ENCODE measurements at places on chromosomes 7 and 10.

DNA sequence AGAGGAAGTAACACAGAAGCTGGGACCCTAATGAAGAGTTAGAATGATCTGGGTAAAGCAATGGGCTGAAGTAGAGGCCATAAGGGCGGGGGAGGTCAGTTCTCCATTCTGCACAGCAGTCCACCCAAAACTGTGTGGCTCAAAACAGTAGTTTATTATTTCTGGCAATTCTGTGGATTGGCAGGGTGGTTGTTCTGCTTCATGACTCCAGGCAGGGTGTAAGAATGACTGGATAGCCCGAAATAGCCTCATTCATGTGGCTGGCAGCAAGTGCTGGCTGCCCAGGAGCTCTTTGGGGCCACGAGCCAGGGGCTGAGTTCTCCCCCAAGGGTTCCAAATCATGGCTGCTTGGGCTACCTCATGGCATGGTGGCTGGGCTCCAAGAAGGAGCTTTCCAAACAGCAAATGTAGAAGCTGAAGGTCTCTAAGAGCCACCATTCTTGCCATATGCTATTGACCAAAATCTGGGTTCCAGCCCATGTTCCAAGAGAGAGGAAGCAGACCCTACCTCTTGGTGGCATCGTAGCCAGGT, 315.1 kb upstream of the C7orf33 start:
- DNase-seq: no peak

DNA sequence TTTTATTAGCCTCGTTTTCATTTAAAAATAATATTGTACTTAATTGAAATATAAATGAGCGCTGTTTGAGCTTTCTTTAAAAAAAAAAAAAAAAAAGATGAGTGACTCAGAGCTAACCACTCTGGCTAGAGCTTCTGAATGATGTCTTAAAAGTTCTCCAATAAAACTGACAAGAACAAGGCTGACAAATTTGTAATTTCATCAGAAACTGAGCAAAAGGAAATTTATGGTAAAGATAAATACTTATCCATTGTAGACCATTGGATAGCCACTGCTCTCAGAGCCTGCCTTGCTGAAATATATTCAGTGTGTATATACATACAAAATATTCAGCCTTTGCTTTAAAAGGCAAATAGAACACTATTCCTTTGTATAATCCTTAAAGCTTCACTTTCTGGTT, 91.2 kb upstream of the OIT3 start:
- DNase-seq: no peak

DNA sequence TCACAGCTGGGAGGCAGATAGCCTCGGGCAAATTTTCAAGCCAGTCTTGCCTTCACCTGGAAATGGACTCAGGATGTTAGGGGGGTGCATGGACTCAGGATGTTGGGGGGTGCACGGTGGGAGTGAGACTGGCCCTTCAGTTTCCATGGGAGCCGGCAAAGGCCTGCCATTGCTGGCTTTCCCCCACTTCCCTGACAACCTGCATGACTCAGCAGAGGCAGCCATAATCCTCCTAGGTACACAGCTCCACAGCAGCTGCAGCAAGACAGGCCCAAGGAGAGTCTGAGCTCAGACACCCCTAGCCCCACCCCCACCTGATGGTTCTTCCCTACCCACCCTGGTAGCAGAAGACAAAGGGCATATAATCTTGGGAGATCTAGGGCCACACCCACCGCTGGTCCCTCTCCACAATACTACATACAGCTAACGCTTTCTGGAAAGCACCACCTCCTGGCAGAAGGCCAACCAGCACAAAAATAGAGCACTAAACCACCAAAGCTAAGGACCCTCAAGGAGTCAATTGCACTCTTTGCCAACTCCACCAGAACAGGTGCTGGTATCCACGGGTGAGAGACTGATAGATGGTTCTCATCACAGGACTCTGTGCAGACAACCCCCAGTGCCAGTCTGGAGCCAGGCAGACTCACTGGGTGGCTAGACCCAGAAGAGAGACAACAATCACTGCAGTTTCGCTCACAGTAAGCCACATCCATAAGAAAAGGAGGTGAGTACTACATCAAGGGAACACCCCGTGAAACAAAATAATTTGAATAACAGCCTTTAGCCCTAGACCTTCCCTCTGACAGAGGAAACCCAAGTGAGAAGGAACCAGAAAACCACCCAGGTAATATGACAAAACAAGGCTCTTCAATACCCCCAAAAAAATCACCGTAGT, 18.3 kb downstream of the C7orf25 start:
- DNase-seq: no peak

DNA sequence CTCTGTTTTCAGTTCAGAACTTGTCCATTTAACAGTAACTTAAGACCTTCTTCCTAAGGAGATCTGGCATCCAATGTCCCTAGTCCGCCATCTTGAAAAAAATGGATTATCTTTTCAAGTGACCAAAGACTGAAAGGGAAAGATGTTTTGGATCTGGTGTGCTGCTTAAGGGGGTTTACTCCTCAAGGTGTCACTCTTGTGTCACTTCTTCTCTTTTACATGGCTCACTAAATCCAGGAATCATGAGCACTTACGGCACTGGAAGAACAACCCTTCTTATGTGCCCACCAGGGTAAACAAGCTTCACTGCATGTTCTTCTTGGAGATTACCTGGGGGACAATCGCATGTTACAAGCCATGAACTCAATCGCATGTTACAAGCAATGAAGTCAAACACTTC, 43.7 kb downstream of the ANXA8 start:
- DNase-seq: no peak

DNA sequence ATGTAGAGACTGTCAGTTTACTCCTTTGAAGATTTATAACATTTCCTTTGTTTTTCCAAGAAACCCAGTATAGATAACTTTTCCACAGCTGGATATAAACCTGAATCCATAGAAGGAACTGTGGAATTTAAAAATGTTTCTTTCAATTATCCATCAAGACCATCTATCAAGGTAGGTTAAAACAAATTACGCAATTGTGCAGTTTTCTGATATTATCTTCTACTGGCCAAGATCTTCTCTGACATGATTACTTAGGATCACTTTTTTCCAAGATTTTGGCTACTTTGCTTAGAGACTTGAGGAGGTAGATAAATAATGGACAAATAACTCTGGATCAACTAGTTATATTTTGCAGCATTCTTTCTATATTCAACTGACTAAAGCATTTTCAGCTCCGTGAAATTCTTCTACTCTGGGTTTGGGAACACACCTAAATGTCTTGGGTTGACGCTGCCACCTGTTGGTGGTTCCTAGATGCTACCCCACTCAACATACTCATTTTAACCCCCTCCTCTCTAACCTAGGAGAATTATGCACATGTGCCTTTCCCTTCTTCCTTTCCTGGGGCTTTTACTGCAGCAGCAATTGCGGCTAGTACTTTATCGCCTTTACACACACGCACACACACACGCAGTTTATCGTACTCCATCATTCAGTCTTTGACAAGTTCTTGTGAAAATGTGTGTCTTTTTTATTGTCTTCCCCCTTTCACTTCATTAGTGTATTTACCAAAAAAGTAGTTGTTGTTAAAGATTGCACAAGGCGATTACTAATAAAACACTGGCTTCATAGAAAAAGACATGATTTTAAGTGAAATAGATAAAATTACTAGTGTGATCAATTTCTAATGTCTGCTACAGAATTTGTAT, 32.7 kb downstream of the ABCB5 start:
- DNase-seq: no peak

DNA sequence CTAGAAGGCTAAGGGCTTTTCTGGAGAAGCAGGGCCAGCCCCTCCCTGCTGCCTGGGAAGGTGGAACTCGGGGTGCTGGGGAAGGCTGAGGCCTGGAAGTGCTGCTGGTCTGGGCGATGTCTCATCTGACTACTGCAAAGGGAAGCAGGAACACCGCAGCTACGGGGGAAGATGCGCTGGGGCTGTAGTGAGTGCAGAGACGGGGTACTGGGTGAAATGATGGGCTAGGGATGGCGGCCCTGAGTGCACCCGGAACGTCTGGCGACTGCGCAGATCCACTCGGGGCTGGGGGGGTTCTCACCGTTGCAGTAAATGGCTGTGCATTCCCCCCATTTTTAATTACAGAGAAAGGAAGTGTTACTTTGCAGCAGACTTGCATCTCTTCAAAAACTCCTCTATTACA, 195.4 kb upstream of the ADARB2 start:
- DNase-seq: no peak

GRCh38 chr7:24979470-24979862, 512 bp downstream of the OSBPL3 start:
- DNase-seq: no peak

GRCh38 chr10:34187201-34187600, 627.9 kb downstream of the PARD3 start:
- no peak for DNase-seq

- DNase-seq: no peak
Observed at GRCh38 chr10:114547514-114547913, 110.6 kb downstream of the ABLIM1 start.

DNA sequence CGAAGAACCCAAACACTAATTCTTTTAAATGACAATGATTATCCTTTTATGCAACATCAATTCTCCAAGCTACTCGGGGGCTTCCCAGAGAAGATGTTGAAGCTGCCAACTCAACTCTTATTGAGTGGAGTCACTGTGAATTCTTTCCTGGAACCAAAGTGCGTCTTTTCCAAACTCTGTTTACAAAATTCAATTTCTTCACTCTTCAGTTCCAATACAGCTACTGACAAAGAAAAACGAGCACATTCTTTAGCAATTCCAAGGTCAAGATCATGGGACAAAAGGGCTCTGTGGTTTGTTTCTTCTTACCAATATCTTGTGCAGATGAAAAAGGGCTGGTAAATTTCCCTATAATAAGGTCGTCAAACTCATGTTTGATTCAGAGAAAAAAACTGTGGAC, 74.2 kb downstream of the FAS start:
- no peak for DNase-seq

DNA sequence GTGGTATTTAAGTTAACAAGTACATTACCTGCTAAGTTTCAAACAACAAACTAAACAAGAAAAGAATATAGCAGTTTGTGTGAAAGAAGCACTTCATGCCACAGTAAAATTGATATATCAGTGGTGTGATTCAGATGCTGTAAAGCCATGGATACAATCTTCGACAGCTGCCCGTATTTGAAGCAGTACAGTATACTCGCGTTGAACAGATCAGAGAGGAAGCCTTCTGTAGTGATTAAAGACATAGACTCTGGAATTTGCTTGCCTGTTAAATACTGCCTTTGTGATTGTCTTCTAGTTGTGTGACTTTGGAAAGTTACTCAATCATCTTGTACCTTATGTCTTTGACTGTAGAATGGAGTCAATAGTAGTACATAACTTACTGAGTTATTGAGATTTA, 71.7 kb downstream of the CHRM2 start:
- DNase-seq: no peak

GRCh38 chr10:74078037-74078436, 72.6 kb downstream of the AP3M1 start:
- no peak for DNase-seq

- no peak for DNase-seq
Observed at GRCh38 chr7:25314731-25315267, 86.5 kb upstream of the NPVF start.

DNA sequence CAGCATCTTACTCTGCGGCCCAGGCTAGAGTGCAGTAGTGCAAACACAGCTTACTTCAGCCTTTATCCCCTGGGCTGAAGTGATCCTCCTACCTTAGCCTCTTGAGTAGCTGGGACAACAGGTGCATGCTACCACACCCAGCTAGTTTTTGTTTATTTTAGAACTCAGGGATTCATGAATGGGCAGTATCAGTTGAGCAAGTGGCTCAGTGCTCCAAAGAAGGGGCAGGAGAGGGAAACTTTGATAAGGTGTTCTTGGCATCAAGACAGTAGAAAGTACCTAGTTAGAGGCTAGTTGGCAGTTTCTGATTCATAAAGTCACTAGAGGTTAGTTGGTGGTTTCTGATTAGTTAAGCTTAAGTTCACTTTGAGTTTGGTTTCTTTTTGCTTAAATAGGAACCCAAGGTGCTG, 18.4 kb downstream of the TRIM24 start:
- DNase-seq: no peak

- peak; percentile 92 for DNase-seq
Observed at GRCh38 chr10:80136134-80136571, 3.6 kb downstream of the PLAC9 start.

GRCh38 chr7:155796381-155797261, 15.6 kb downstream of the SHH start:
- DNase-seq: peak; percentile 85

GRCh38 chr10:70508912-70509756, 30.6 kb downstream of the PALD1 start:
- DNase-seq: no peak

DNA sequence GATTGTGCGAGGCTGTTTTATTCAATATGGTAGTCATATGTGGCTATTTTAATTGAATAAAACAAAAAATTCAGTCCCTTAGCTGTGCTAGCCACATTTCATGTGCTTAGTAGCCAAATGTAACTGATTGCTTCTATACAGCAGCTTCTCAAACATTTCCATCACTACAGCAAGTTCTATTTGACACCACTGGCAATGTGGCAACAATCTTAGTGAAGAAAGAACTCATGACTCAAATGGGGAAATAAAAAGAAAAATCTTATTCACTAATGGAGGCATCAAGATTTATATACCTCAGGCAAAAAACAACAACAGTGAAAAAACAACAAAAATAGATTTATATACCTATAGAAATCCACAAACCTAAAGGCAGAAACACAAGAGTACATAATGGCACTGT, 17.9 kb downstream of the SEM1 start:
- no peak for DNase-seq

- no peak for DNase-seq
Observed at GRCh38 chr7:22672846-22673680, 53.9 kb upstream of the IL6 start.

DNA sequence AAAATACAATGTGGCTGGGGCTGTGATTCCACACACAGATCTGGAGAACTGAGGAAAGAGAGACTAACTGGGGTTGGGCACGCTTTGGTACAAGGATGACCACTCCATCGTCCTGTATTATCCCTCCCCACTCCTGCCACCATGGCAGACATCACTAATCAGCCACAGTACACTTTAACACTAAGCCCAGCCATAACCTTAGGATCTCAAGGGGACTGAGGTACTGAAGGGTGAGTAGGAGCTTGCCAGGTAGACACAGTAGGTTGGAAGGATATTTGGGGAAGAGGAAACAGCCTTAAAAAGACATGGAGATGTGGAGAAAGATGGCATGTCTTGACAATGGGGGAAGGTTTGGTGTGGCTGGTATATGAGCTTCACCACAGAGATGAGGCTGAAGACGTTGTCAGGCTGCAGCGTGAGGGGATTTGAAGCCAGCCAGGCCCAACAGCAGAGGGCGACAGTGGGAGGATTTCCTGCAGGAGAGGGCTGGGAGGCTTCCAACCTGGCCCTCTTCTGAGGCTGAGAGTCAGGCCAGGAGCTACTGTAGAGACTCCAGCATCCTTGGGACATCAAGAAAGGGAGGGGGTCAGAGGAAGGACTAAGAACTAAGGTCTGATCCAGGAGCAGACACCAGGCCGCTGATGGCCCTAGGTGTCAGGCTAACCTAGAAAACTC, 58.6 kb upstream of the COL13A1 start:
- peak; percentile 74 for DNase-seq

GRCh38 chr10:133230387-133231195, 574 bp downstream of the UTF1 start:
- no peak for DNase-seq

GRCh38 chr7:155992538-155992937, 180.3 kb upstream of the SHH start:
- DNase-seq: peak; percentile 62

GRCh38 chr7:131292141-131292905, 35.4 kb upstream of the MKLN1 start:
- DNase-seq: no peak

- DNase-seq: no peak
Observed at GRCh38 chr7:55441774-55442522, 76.8 kb downstream of the LANCL2 start.

- no peak for DNase-seq
Observed at GRCh38 chr7:141460781-141461715, 90.2 kb upstream of the AGK start.

- DNase-seq: no peak
Observed at GRCh38 chr10:102605712-102606111, 38.6 kb upstream of the TRIM8 start.
